ENCODE measurements at places on chromosomes 11 and 22. TPM values are rescaled to one million over a fixed set of nuclear protein-coding genes. Genes with fewer than 3 reads are reported as not detected.

LYVE1 gene
- not detected for total RNA-seq

SERPIND1 gene
- not detected for total RNA-seq

GRCh38 chr11:23181022-23181807, 320.9 kb upstream of the CCDC179 start:
- H3K27me3 ChIP-seq = no peaks in the 10 kb centered on the region
- H3K36me3 ChIP-seq = no peaks in the 10 kb centered on the region
- DNase-seq = no peak

GRCh38 chr11:116257092-116257491, 515.7 kb downstream of the BUD13 start:
- no peak overlapping the region for H3K27ac ChIP-seq
- no peaks in the 10 kb centered on the region for H3K4me1 ChIP-seq
- H3K36me3 ChIP-seq = no peaks in the 10 kb centered on the region
- no peak for DNase-seq
- no peaks in the 10 kb centered on the region for H3K27me3 ChIP-seq

- H3K4me1 ChIP-seq = no peaks in the 10 kb centered on the region
- peaks cover 5% of the 10 kb centered on the region for H3K27me3 ChIP-seq
- DNase-seq = no peak
- H3K4me3 ChIP-seq = no peak overlapping the region
- H3K36me3 ChIP-seq = no peaks in the 10 kb centered on the region
Observed at GRCh38 chr22:43845981-43846380, 16.3 kb downstream of the SULT4A1 start.

All from SJSA1 (cell line).